ENCODE measurements at places on chromosomes 2 and 18.

DNA sequence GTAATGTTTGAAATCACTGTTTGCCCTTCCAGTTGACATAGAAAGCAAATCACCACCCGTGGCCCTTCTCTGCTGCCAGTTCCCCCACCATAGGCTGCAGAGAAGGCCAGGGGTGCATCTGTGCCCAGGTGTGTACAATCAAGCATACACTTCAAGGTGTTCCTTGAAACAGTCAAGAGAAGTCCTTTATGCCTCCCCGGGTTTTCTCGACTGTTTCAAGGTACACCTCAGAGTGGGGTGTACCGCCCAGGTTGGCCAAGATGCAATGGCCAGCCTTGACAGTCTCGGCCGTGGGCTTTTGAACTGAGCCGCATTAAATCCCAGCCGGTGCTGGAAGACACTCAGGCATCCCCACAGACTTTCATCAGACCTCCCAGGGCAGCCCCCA is 21.0 kb upstream of the ATP9B start:
- DNase-seq, result no peak

DNA sequence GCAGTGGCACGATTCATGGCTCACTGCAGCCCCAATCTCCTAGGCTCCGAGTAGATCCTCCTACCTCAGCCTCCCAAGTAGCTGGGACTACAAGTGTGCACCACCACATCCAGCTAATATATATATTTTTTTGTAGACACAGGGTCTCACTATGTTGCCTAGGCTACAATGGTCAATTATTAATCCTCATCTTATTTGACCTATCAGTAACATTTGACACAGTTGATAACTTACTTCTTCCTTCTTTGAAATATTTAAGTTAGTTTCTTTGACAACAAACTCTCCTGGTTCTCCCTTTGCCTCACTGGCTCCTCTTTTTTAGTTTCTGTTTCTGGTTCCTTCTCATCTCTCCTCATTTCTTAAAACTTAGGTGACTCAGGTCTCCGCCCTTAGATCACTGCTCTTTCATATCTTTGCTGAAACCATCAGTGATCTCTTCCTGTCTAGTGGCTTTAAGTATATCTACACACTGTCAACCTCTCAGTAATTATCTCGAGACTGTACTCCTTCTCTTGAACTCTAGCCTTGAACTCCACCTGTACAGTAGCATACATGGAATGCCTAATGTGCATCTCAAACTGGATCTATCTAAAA is 11.5 kb downstream of the PGAP1 start:
- no peak for DNase-seq

- DNase-seq, result no peak
These were observed 89.6 kb downstream of the UPP2 start for GRCh38 chr2:158191076-158191895.

GRCh38 chr2:113050921-113051895 is 1.5 kb downstream of the IL36B start:
- DNase-seq, result no peak

DNA sequence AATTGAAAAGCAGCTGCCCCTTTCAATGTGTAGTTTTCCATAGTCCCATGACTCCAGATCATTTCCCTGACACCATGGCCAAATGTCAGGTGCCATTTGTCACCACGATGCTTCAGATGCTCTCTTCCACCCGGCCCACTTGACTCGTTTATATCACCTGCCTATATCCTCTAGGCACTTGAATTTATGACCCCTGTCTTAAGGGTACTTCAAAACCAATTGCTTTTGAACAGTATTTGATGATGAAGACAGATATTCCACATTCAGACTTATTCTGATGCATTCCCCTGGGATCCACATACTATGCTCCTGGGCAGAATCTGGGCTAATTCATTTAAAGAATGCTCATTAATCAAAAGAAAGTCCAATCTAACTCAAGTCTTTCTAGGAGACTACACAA is 16.9 kb upstream of the RHBDD1 start:
- no peak for DNase-seq

DNA sequence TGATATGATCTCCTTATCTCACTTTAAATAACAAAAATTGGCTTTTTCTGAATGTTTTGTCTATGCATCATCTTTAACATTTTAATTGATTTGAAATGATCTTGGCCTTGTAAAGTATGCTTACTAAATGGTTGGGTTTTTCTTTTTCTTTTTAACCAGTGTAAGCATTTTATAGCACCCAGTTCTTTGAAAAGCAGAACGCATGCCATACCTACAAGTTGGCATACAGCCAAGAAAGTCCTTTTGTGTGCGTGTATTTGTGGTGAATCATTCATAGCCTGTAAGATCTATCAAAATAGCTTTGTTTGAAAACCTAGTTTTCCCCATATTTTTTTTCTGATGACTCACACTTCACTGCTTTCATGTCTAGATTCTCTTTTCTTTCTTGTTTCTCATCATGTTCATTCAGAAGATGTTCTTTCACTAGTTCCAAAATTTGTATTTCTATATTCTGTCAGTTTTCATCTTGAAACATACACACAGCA is 4.1 kb upstream of the VRK2 start:
- peak; percentile 18 for DNase-seq

GRCh38 chr18:67771271-67771670 is 254.8 kb upstream of the DSEL start:
- no peak for DNase-seq

DNA sequence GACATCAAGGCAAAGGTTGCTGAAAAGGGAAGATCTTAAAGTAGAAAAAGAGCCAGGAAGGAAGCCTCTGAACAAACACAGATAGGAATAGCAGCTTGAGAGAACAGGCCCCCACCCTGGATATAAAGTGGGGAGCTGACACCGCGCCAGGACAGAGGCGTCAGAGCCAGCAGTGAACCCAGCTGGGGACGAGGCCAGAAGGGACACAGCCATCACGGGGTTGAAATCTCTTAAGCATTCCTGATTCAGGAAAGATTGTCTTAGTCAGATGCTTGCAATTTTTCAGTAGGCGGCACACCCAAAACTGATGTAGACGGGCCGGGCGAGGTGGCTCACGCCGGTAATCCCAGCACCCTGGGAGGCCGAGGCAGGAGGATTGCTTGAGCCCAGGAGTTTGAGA is 93.8 kb upstream of the PHLPP1 start:
- no peak for DNase-seq

DNA sequence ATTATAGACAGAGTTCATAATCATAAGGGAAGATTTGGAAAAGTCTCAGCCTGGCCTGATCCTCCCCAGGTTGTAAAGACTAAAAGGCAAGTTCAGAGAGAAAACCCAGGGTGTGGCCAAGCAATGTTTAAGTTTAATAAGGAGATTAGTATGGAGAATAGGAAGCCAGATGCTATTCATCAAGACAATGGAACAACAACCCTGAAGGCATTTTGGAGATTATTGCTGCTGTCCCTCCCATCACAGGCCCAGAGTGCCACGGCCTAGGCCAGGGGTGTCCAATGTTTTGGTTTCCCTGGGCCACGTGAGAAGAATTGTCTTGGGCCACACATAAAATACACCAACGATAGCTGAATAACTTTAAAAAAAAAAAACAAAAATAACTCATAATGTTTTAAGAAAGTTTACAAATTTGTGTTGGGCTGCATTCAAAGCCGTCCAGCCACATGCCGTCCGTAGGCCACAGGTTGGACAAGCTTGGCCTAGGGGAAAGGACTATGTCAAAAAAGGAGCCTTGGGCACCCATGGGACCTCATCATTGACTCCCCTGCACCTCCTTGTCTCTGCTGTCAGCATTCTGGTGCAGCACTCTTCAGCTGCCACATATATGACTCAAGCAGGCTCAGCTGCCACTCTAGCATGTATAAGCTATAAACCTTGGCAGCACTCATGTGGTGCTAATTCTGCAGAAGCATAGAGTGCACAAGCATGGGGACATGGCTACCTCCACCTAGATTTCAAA is 20.8 kb downstream of the DPP4 start:
- DNase-seq, result no peak

- no peak for DNase-seq
These were observed 23.1 kb upstream of the DSG3 start for GRCh38 chr18:31424383-31424988.

DNA sequence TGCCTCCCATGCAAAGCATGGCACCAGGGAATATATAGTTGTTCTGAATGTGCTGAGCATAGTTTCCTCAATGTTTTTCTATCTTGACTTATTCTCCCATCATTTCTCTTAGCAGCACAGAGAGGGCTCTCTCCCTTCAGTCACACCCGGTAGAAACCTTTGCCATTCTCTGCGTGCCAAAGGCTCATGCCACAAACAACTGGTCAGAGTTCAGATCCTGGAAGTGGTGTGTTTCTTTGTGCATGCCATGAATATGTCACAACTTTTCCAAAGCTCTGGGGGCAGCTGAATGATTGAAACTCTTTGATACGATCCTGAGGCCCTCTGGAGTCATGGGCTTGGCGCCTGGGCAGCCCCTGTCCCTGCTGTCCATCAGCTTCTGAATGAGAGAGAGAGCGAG is 28.0 kb upstream of the EDAR start:
- no peak for DNase-seq

DNA sequence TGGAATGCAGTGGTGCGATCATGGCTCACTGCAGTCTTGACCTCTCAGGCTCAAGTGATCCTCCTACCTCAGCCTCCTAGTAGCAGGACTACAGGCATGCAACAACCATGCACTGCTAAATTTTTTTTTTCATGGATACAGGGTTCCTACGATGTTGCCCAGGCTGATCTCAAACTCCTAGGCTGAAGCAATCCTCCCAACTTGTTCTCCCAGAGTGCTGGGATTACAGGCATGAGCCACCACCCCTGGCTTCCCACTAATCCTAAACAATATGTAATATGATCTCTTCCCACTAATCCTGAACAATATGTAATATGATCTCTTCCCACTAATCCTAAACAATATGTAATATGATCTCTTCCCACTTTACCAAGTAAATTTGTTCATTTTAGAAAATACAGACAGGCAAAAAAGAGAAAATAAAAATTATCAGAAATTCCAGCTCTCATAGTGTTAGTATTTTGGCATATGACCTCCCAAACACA is 33.7 kb upstream of the C18orf32 start:
- DNase-seq, result peak; percentile 14

- no peak for DNase-seq
These were observed 706 bp downstream of the AGPS start for GRCh38 chr2:177393203-177393755.

DNA sequence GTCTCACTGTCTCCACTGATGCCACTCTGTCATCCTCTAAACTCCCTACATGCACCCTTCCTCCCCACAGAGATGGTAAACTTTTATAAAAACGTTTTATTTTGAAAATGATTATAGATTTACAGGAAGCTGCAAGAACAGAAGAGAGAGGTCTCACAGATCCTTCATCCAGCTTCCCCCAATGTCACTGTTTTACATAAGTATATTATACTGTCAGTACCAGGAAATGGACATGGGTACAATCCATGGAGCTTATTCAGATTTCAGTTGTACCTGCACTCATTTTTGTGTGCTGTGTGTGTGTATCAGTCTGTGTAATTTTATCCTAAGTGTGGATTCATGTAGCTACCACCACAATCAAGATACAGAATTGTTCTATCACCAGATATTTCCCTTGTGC is 46.7 kb upstream of the FOXI3 start:
- no peak for DNase-seq

DNA sequence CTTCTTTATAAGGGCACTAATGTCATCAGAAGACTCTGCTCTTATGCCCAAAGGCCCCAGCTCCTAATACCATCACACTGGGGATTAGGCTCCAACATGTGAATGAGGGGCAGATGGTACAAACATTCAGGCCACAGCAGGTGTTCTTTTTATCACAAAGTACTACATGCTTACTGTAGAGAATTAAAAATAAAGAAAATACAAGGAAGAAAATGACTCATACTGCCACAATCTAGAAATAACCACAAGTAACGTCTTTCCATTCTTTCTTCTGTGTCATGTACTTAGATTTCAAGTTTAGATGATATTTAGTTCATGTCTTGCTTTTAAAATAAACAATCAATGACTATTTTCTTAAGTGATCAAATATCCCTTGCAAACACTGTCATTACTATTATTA is 100.3 kb upstream of the NEDD4L start:
- no peak for DNase-seq

GRCh38 chr2:149167001-149167780 is 128.7 kb downstream of the LYPD6B start:
- DNase-seq, result no peak

DNA sequence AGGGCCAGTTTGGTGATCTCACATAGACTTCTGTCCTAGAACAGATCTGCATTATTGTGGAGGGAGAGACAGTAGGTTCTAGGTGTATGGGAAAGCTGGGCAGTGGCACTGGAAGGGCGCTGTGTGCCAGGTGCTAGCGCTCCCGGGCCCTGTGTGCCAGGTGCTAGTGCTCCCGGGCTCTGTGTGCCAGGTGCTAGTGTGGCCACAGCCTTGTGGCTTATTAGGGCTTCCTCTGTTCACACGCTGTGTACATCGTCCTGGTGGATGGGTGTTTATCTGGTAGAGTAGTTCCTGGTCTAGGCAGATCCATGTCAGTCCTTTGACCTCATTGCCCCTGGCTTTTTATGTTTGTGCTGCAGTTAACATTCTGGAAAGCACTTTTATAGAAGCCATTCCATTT is 263.4 kb downstream of the AGAP1 start:
- DNase-seq, result no peak

GRCh38 chr2:150610670-150611279 is 123.3 kb upstream of the RND3 start:
- DNase-seq, result no peak

- no peak for DNase-seq
These were observed 152.8 kb downstream of the B3GNT2 start for GRCh38 chr2:62348700-62349099.

DNA sequence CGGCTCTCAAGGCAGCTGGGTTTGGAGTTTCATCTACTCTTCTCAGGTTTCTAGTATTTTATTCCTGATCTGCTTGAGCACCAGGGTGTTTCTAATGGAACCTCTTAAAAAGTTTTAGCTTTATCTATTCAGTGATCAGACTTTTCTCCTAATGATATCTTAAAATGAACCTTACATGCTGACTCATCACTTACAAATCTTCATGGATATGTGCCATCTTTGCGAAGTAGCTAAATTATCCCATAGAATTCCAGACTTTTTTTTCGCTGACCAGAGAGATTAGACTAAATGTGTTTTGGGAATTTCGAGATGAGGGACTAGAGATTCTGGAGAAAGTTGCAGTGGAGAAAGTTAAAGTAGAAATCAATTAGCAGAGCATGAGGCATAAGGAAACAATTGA is 401.0 kb downstream of the GRB14 start:
- DNase-seq, result no peak

GRCh38 chr18:76353500-76353899 is 141.5 kb downstream of the ZNF516 start:
- no peak for DNase-seq

DNA sequence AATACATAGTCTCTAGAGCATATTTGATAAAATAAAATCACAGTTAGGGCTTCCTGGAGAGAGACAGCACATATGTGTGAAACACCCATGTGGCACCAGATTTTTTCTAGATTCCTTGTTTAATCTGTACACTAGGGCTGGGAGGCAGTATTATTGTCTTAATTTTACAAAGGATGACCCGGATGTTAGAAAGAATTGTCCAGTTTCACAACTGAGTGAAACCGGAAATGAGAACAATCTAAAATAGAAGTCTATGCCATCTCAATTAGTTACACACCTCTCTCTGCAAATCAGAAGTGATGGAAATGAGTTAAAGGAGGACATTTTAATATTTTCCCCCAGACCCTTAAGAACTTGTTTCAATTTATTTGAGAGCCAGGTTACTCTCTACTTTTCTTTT is 463.7 kb upstream of the DSEL start:
- no peak for DNase-seq

- no peak for DNase-seq
These were observed 211.8 kb downstream of the NEDD4L start for GRCh38 chr18:58255701-58256311.

Measured in NCI-H2107 (cell line).